Tracheal epithelial cell (primary cell): ENCODE measurements at places on chromosomes 5 and 9. TPM values are rescaled to one million over a fixed set of nuclear protein-coding genes. Genes with fewer than 3 reads are reported as not detected.

ABLIM3 gene
- total RNA-seq, result 2.8 and 14.2 TPM in 2 replicates

FAM221B gene
- not detected in 2 replicates for total RNA-seq

SPRY4 gene
- 3.2 and 3.6 TPM in 2 replicates for total RNA-seq

PCDHB5 gene
- total RNA-seq, result 0.24 and 0.64 TPM in 2 replicates

PCDHB3 gene
- 0.21 and 0.48 TPM in 2 replicates for total RNA-seq

CD274 gene
- total RNA-seq, result 2.8 and 15.2 TPM in 2 replicates
